ENCODE measurements at places on chromosomes 4 and X. TPM values are rescaled to one million over a fixed set of nuclear protein-coding genes. Genes with fewer than 3 reads are reported as not detected.

- no peak for DNase-seq
These were observed 86.6 kb downstream of the STK32B start for GRCh38 chr4:5137927-5138326.

- DNase-seq = no peak
These were observed at the start of gene CORIN for GRCh38 chr4:47837908-47838294. Gene CORIN, minus strand, starts transcription at chr4:47838067. Its CDS starts 118 bp downstream, at chr4:47837949.

Gene TEX13C
- not detected for polyA plus RNA-seq

DNA sequence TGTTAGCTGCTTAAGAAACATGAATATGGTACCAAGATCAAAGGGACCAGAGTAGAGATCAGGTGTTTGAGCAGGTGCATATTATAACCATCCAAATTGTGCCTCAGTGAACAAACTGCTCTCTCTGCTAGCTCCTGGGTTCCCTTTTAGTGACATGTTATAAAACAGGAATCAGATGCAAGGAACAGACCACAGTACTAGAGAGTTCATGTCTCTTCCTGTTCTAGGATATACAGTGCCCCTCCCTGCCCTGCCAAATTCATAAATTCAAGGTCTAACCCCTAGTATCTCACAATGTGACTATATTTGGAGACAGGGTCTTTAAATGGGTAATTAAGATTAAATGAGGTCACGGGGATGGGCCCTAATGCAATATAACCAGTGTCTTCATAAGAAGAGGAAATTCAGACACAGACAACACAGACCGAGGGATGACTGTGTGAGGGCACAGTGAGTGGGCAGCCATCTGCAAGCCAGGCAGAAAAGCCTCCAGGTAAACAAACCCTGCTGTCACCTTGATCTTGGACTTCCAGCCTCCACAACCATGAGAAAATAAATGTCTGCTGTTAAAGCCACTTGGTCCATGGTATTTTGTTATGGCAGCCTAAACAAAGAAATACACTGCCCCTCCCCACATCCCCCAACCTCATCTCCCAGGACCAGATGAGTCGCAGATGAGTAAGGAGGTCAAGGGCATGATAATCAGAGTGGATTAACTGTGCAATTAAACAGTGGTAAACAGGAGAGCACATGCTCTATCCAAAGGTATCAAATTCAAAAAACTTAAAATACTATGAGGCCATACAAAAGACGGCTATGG lies 82.5 kb downstream of the RBM47 start:
- DNase-seq = no peak

DNA sequence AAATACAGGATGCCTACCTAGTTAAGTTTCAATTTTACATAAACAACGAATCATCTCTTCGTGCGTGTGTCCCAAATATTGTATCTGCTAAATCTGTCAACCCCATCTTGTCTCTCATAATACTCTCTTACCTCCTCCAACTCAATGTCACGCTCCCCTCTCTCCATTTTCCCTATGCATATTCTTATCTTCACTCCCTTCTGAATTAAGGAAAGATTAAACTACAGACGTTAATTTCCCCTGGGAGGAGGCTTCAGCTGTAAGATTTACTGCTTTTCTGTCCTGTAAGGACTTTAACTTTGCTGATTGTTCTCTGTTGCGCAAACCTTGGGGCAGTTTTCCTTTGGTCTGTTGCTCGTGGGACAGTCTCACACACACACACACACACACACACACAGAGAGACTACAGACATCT lies 455 bp upstream of the ABCB7 start:
- DNase-seq = peak; percentile 10

- DNase-seq = no peak
These were observed at the start of gene LONRF3 for GRCh38 chrX:118974088-118974907. Gene LONRF3, plus strand, starts transcription at chrX:118974618. Its CDS starts 163 bp downstream, at chrX:118974781.

DNA sequence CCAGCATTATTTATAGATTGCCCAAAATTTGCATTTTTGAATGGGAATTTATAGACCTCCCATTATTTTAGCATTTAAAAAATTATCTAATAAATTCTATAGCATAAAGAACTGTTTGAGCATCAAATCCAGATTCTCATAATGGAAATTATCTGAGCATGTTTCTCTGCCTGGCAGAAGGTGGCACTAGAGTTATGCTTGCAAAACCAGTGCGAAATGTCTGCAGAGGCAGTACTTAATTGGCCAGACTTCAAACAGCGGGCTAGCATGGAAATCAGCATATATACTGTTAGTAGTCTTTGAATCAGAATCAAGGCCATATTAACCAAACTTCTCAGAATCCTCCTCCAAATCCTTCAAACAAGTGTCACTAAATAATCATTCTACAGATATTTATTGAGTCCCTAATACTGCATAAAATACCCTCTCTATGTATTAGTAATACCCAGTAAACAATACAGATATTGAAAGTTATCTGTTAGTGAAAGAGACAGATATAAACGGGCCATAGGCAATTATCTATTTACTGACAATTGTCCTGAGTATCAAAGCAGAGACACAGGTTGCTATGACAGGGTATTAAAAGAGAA lies 78.7 kb upstream of the DCLK2 start:
- peak; percentile 45 for DNase-seq

DNA sequence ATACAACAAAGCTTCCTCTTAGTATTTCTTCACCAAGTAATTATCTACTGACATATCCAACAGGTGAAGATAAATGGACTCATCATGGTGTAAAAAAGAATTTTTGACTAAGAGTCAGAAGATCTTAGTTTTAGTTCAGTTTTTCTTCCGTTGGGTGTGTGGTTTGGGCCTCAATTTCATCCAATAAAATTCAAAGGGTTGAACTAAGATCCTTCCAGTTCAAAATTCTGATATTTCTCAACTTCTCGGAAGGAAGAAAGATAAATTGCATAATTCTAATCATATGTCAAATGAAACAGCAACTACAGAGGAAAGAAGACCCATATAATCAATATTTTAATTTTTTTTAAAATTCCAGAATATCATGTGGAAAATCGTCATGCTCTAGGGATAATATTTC lies 192.7 kb downstream of the SPRY1 start:
- DNase-seq = no peak

DNA sequence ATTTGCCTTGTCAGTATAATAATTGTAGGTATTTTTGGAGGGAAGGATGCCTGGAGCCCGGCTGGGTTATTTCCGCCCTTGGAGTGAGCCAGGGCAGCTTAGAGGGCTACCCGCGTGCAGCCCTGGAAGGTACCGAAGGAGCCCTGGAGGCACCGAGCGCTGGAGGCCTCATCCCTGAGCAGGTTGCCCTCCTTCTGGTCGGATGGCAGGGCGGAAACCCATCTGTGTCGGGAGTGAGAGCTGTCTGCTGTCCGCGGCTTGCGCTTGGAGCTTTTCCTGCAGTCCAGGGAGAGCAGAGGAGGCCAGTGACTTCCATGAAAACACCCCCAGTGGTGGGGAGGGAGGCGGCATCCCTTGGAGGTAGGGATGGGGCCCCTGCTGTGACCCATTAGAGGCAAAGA lies 122.1 kb downstream of the TBL1X start:
- DNase-seq = no peak

DNA sequence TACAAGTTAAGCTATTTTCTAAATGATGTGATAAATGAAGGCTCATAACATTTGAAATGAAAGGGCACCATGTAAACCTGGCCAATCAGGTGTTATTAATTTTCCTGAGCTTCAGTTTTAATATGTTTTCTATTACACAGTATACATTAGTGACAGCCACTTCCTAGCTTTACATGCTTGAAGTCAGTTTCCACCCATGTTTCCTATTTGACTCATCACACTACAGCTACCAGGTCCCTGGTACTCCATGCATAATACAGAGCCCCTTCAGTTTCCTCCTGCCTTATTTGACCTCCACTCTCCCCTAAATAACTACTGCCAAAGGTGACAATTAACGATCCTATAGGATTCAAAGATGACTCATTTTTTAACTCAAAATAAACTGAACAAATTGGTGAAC lies 18.3 kb downstream of the ZNF518B start:
- no peak for DNase-seq

- no peak for DNase-seq
These were observed 134.0 kb downstream of the MID1 start for GRCh38 chrX:10486373-10486772.

DNA sequence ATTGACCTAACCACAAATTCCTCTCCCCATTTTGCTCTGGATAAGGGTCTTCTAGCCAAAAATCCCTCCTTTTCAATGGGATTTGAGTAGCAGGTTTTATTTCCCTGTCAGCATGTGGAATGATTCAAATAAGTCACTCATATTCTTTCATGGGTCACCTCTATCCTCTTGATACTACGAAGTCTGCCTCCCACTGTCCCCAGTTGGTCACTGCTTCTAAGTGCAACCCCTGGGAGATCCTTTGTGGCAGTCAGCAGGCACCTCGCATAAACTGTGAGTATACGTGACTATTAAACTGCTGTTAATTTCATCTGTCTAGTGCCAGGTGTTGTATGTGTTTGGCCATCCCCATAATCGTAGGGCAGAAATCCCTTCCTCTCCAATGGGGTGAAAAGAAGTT lies 1667.9 kb upstream of the PCDH7 start:
- no peak for DNase-seq

- DNase-seq = no peak
These were observed 119.4 kb upstream of the C1GALT1C1 start for GRCh38 chrX:120749141-120749846.

Gene CENPVL2
- polyA plus RNA-seq = not detected

DNA sequence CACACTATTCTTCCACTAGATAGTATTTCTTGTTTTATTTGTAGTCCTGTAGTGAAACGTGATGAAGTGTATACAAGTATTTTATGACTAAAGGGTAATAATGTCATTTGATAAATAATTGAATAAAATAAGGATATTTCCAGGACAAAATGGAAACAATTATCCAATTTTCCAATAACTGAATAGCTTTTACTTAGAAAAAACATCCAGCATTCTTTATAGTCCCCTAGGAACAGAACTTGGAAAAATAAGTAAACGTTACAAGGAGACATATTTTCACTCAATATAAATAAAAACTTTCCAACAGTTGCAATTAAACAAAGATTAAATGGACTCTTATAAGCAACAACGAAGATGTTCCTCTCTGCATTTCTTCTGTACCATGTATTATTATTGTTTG lies 566.0 kb downstream of the TMA16 start:
- DNase-seq = peak; percentile 5

- DNase-seq = no peak
These were observed 127.2 kb upstream of the GPC4 start for GRCh38 chrX:133542476-133542875.

DNA sequence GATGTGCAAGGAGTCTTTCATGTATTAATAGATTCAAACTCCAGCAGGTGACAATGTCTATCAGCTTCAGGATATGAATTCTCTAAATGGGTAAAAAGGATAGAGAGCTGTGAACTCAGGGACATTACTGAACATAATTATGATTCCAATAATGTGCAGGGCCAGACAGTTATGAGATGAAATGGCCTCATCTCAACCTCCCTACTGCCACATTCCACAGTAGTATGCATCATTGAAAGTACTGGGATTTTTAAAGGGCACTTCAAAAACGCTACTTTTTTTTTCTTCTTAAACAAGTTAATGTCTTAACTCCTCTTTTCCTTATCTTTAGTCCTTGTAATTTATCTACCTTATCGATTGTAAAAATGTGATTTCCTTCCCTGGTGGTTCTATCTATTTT lies 202.0 kb downstream of the APBB2 start:
- DNase-seq = no peak

Gene CWH43
- 0.12 TPM for polyA plus RNA-seq

GRCh38 chr4:54784161-54784671 lies 126.5 kb downstream of the KIT start:
- DNase-seq = peak; percentile 96

DNA sequence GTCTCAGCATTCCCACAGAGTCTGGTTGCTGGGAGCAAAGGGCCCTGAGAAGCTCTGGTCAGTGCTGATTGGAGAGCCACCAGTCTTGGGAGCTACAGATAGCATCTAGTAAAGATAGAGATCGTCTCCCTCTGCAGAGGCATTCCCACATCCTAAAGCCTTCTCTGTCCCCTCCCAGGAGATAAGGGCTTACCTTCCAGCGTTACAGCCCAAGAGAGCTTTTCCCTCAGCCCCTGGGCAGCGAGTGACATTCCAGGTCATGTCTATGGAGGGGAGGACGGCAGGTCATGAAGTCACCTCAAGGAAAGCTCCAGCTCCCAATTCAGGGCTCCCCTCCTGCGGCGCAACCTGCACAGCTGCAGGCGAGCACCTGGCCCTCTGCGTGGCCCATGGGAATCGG lies 29.9 kb downstream of the CLDN34 start:
- DNase-seq = no peak

DNA sequence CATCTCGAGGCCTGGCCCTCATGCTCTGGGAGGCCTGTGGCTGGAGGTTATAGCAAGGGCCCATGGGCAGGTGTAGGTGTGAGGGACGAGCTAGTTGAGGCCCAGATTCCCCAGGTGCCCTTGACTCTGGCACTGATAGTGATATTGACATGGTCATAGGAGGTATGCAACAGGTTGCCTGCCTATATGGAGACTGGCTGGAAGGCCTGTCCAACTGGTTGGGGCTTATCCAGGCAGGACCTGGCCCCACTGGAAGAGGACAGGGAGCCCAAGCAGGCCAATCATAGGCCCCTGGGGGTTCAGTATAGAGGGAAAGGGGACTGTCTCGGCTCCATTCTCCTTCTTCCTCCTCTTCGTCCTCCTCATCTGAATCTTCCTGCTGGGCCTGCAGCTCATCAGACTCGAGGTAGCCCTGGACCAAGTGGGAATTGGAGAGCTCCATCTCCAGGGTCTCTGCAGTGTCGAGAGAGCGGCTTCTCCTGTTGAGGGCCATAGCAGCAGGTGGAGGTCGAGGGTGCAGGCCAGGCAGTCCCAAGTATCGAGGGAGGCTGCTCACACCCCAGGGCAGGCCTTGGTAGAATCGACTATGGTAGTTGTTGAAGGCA lies 15.3 kb downstream of the AMER1 start:
- no peak for DNase-seq

Gene CENPVL1
- polyA plus RNA-seq = not detected
